ENCODE measurements at places on chromosomes 3 and 15. TPM values are rescaled to one million over a fixed set of nuclear protein-coding genes. Genes with fewer than 3 reads are reported as not detected.

GRCh38 chr3:188151438-188151837, 2.5 kb upstream of the LPP start:
- no peak for DNase-seq

- DNase-seq, result no peak
Observed at GRCh38 chr3:104514371-104514770, 852.3 kb upstream of the ALCAM start.

- DNase-seq, result peak; percentile 85
Observed at GRCh38 chr15:63985221-63986184, 60.8 kb downstream of the DAPK2 start.

GRCh38 chr15:99438691-99439523, 126.9 kb upstream of the MEF2A start:
- no peak for DNase-seq

- DNase-seq, result no peak
Observed at GRCh38 chr3:31544634-31545033, 11.9 kb downstream of the STT3B start.

GRCh38 chr15:85706779-85707518, 87.8 kb downstream of the KLHL25 start:
- DNase-seq, result peak; percentile 41

- DNase-seq, result no peak
Observed at GRCh38 chr15:59223736-59224135, 17.1 kb downstream of the LDHAL6B start.

DNA sequence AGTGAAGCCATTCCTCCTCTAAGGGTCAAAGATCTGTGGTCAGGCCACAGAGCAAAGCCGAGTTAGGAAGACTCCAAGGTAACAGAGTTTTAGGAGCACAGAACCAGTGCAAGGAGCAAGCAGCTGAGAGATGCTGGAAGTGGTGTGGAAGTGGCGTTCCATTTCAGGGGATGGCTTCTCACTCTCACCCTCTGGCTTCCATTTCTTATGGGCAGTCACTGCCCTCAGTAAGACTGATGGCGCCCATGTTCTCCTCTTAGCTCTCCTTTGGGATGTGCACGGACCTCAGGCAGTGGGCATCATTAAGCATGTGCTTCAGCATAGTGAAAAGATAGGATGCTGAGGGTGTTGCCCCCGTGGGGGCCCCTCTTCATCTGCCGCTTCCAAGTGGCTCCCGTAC, 90.3 kb downstream of the ASB7 start:
- DNase-seq, result no peak

DNA sequence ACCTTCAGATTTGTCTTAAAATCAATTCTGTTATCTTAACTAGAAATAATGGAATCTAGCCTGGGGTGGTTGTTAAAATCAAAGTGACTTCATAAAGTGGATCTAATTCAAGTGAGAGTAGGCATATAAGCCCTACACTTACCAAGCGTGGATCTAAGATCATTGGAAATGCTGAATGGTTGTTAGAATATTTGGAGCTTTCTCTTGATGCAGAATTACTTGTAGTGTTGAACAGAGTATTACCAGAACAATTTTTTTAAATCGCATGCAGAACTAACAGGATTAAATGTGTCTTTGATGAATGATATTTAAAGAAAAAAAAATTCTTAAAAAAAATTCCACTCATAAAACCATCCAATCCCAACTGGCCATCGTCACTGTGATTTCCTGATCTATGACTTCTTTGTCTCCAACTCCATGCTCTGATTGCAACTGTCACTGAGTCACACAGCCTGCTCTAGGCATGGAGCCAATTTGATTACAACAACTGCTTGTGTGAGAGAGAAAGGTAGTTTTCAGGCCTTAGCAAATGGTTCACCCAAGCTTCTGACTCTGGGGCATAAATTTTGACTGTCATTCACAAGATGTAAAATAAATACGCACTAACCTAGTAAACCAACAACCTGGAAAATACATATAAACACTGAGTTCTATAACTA, 25.9 kb upstream of the SPRED1 start:
- DNase-seq, result peak; percentile 26

Gene LXN
- 20.7 TPM for polyA plus RNA-seq

Gene CEMIP
- polyA plus RNA-seq, result 1.9 TPM

Gene AEN
- 15.4 TPM for polyA plus RNA-seq
